Right cardiac atrium (tissue), 5 donors: ENCODE measurements at places on chromosomes 1 and 21. TPM values are rescaled to one million over a fixed set of nuclear protein-coding genes. Genes with fewer than 3 reads are reported as not detected.

GRCh38 chr1:30383221-30383711 is 340.1 kb downstream of the MATN1 start:
- no peak for DNase-seq

The SMYD2 gene
- 34.6 TPM for polyA plus RNA-seq

DNA sequence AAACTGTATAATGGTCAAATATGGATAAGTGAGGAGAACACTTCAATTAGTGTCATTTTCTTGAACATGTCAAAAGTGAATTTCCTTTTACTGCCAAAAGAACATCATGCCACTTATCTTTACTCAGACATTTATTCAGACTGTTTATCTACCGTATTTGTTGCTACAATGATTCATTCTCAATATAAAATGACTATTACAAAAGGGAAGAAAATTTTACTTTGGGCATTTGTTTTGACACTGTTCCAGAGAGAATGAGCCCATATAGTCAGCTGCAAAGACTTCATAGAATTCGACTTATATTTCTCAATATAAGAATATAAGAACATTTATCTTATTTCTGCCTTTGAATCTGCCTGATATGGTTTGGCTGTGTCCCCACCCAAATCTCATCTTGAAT is 1699.1 kb downstream of the BRINP3 start:
- no peak for DNase-seq

DNA sequence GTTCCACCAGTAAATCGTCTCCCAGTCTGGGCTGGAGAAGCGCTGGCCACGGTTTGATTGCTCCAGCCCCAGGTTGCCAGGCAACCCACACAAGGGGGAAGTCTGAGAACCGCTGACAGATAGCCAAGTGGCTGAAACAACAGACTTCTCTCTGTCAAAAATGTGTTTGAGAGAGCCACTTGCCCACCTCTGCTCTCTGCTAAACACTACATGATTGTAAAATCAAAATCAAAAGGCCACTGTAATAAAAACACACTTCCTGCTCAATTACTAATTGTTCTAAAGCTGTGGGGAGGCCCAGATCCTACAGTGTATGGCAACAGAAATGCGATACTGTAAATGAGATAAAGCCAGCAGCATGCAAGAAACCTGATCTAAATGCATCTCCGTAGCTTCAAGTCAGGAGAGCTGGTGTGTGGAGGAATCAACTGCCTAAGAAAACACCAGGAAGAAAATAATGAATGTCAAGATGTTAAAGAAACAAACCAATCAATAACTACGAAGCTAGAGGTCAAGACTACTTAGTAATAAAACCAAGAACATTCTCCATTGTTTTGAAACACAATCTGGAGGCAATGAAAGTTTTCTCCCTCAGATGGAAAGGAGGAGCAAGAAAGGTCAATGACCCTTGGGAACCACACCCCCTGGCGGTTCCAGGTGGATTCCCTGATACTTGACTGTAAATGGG is 121.2 kb downstream of the SLC45A1 start:
- peak; percentile 93 for DNase-seq

DNA sequence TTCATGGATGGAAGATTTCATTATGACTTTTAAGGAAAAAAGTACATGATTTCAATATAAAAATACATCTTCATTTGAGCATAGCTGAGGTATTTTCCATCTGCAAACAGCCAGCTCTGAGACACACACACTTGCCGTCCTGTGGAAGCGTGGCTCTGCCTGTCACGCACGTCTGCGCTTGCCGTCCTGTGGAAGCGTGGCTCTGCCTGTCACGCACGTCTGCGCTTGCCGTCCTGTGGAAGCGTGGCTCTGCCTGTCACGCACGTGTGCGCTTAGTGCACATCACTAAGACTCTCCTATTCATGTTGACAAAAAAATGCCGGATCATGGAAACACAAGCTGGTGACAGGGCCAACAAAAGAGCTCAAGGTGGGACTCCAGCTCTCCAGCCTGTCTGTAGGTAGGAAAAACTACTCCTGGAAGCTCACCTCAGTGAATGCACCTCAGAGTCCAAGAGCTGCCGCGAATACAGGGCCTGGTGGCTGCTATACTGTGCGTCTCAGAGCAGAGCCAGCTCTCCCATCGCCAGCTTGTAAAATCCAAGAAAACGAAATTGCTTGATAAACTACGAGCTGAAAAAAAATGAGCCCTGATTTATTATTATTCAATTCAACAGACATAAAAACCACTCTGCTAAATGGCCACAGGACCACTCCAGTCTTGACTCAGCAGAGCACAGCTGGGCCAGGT is 69.3 kb downstream of the SLC37A1 start:
- DNase-seq, result no peak

GRCh38 chr1:244755673-244756072 is 79.8 kb upstream of the COX20 start:
- DNase-seq, result no peak

GRCh38 chr1:21296509-21297354 is 6.5 kb upstream of the ECE1 start:
- peak; percentile 46 for DNase-seq

The AKR7A3 gene
- polyA plus RNA-seq, result 0.20 TPM

The ACTL8 gene
- polyA plus RNA-seq, result not detected

DNA sequence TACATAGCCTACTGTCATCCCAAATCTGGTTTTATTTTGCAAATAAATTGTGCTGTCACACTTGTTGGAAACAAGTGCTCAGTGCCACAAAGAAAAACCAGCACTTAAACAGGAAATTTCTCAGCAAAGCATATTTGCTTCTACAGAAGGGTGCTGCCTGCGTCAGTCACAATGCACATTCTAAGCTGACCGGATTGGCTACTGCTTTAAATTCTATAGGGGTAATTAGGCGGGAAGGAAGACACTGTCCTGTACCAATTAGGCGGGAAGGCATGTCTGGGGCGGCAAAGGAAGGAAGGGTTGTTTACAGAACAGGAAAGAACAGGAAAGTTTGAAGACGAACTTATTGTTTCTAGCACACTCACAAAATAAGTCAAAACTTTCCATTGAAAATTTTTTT is 2.8 kb downstream of the IFI16 start:
- DNase-seq, result no peak

The TP73 gene
- 0.07 TPM for polyA plus RNA-seq

DNA sequence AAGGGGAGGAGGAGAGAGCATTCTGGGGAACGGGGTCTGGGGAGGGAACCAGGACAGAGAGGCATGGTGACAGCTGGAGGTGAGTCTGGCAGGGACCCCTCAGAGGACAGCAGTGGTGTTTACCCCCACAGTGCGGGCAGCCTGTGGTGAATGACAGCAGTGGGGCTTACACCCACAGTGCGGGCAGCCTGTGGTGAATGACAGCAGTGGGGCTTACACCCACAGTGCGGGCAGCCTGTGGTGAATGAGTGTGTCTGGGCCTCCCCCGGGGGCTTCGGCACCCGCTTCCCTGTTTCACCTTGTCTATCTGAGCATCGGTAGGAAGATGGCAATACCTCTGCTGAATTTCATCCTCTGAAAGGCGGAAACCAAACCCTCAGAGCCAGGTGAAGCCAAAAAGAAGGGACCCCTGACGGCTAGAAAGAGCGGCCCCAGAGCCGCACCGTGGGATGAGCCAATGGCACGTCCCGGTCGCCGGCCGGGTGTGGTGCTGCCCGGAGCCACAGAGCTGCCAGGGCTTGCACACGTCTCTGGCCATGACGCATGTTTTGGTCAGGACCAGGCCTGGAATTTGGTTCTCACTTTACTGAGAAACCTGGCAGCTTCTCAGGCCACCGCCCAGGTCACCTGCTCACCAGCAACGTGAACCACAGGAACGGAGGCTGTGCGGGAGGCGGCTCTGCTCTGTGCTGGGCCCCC is 54.1 kb downstream of the SIK1 start:
- DNase-seq, result peak; percentile 26

- no peak for DNase-seq
Measured at GRCh38 chr1:8815582-8816151, 1.8 kb downstream of the RERE start.

DNA sequence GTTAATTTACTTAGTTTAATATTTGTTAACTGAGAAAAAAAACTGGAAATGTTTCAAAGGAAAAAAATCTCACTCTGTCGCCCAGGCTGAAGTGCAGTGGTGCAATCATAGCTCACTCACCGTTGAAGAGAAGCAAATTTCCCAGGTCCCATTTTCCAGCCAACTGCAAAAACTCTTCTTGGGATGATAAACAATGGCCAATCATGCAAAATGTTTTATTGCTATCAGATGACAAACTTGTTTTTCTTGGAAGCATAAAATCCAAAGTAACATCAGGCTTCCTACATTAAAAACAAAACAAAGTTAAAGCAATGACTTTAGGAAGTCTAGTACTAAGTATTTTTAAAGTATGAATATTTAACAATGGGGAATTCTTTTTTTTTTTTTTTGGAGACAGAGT is 84.9 kb downstream of the LYST start:
- DNase-seq, result no peak

DNA sequence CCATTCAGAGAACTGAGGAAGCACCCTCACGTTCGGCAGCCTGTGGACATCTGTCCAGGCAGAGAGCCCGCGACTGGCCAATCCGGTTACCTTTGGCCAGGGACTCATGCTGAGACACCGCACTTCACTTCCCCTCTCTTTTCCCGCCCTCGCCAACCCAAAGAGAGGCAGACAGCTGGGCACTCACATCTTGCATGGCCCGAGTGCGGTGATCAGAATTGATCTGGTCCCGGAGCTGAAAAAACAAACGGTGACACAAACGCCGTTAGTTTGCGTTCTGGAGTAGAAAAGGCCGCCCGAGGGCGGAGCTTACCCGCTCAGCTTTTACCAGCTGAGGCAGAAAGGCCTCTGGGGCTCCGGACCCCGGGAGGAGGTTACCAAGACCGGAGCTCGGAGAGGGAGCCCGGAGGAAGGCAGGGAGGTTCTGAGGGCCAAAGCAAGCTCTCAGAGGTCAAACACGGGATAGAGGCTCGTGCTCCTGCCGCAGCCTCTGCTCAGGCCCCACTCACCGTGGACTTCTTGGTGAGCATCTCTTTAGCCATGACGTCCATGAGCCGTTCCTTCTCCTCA is 376 bp downstream of the SF3A3 start:
- DNase-seq, result peak; percentile 73

DNA sequence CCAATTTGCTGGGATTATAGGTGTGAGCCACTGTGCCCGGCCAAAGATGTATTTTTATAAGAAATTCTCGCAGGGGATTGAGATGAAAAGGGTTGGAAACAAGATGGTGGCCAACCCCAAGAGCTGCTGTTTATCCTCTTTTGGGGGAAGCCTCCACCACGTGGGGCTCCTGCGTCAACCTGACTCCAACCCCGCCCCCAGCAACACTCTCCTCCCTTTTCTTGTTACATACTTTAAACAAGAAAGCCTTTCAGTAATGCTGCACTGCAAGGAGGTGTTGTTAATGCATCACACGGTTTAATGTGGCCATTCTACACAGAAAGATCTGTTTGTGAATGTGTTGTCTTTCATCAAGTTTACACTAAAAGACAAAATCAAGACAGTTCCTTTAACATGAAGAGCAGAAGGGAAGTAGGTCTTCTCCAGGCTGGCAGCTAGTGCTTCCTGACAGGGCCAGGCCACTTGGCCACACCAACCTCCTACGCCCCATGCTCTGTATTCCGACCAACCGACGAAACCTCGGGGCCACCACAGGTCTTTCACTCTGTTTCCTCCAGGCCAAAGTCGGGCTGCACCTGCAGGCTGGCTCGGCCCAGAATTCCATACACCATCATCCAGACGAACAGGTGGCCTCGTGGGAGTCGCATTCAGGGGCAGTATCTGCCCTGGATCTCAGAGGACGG is 25.9 kb downstream of the C2CD2 start:
- peak; percentile 65 for DNase-seq

DNA sequence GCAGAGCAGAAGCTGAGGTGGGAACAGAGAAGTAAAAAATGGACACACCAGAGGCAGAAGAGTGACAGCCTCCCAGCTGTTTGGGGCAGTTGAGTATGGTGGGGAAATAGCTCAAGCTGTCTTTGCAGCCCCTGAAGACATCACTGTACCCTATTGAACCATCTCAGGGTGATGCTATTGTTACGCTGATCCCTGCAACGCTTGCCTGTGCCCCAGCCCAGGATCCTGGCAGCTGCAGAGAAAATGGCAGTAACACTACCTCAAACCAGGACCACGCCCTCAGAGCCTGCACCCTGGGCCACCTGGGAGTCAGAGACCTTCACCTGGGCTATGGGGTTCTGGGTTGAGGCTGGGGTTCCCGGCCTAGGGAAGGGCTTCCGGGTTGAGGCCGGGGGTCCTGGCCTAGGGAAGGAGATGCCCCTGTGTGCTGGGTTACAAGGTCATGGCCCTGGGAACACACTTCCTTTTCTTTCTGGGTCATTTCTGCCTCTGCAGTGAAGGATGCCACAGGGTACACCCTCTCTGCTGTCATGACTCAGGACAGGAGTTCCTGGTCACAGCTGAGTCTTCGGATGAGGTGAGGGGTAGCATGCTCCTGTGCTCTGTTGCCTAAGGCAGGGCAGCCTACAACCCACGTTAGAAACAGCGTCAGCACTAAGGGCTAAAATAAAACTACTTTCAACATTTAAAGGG is 11.6 kb downstream of the BSND start:
- DNase-seq, result no peak

- no peak for DNase-seq
Measured at GRCh38 chr1:171794085-171794484, 12.6 kb downstream of the METTL13 start.

DNA sequence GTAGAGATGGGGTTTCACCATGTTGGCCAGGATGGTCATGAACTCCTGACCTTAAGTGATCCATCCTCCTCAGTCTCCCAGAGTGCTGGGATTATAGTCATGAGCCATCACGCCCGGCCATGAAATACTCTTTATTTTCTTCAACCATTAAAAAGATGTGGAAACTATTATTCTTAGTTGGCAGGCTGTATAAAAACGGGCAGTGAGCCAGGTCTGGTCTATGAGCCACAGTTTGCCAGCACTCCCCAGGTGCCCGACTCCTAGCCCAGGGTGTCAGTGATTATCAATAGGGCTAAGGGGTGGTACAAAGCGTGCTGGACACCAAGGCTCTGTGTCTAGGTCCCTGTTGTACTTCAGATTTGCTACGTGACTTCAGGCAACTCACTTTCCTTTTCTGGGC is 3.7 kb upstream of the TMEM61 start:
- no peak for DNase-seq

The CA6 gene
- not detected for polyA plus RNA-seq

GRCh38 chr1:210741564-210741963 is 392.4 kb downstream of the KCNH1 start:
- DNase-seq, result no peak

The KIF17 gene
- 6.4 TPM for polyA plus RNA-seq

DNA sequence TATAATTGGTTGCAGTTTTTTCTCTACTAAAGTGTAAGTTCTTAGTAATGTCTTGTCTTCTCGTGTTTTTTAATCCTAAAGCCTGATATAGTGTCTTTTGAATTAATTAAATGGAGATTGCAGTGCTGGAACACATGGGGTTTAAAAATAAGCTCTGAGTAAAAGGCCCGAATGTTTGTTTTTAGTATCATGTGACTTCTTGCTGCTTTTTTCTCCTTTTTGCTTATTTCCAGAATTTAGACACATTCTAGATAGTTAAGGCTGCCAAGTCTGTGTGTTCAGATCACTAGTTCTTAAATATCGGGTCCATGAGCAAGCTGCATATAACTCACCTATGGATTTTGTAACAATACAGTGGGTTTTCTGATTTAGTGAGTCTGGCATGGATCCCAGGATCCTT is 27.5 kb downstream of the KCTD3 start:
- DNase-seq, result no peak

GRCh38 chr1:25392841-25393240 is 27.8 kb downstream of the RHCE start:
- no peak for DNase-seq
